ENCODE measurements at places on chromosomes 4 and X.

- ATAC-seq, result no peak
Observed at GRCh38 chr4:72312032-72312650, 256.9 kb downstream of the ADAMTS3 start.

GRCh38 chr4:147447786-147448185 lies 33.1 kb upstream of the EDNRA start:
- ATAC-seq, result no peak

GRCh38 chr4:146428298-146428697 lies 93.4 kb downstream of the SLC10A7 start:
- ATAC-seq, result no peak

GRCh38 chrX:55220119-55220794 lies at the start of gene PAGE5:
PAGE5 (plus strand) TSS chrX:55220346; CDS start chrX:55221383, 1,037 bp downstream.
- ATAC-seq, result no peak

- ATAC-seq, result no peak
Observed at GRCh38 chr4:68606240-68606639, 30.1 kb upstream of the UGT2B17 start.

DNA sequence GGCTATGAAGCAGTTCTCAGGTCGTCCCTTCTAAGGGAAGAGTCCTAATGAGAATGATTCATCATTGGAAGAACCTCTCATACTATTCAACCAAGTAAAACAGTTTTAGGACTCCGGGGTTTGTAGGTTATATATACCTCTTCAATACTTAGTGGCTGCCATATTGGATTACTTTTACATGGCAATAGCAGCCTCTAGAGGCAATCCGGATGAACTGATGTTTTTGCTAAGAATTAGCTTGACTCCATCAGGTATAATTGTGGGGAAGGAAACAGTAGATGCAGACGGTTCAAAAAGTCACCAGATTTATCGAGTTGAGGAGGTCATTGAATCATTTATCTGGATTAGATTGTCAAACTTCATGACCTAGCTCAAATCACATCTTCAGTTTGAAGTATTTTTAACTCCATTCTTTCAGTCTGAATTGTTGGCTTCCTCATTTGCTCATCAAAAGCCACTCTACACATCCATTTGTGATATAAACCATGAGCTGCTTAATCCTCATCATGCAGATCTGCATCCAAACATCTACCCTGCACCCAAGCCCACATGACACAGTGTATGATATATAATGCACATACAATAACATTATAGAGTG lies 28.4 kb downstream of the GUCY1B1 start:
- ATAC-seq, result no peak

GRCh38 chrX:65697211-65697641 lies 29.8 kb downstream of the MSN start:
- no peak for ATAC-seq

DNA sequence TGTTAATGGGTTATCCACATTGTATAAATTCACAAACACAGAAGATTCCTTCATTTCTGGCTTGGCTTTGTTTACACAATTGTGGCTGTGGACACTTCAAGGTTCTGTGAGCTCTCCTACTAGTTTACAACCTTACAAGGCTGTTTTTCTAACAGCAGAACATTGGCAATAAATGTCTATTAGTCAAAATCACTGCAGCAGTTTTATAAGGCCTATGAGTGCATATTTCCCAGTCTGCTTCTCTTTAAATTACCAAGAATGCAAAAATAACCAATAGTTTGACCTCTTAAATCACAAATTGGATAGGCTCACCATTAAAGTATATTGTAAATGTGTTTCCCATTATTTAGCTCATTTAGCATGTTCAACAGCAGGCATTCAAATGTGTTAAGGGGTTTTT lies 239.2 kb downstream of the DKK2 start:
- no peak for ATAC-seq

- ATAC-seq, result no peak
Observed at GRCh38 chrX:2463973-2464676, 36.7 kb downstream of the DHRSX start.

GRCh38 chrX:53294024-53294648 lies 12.8 kb upstream of the IQSEC2 start:
- no peak for ATAC-seq

DNA sequence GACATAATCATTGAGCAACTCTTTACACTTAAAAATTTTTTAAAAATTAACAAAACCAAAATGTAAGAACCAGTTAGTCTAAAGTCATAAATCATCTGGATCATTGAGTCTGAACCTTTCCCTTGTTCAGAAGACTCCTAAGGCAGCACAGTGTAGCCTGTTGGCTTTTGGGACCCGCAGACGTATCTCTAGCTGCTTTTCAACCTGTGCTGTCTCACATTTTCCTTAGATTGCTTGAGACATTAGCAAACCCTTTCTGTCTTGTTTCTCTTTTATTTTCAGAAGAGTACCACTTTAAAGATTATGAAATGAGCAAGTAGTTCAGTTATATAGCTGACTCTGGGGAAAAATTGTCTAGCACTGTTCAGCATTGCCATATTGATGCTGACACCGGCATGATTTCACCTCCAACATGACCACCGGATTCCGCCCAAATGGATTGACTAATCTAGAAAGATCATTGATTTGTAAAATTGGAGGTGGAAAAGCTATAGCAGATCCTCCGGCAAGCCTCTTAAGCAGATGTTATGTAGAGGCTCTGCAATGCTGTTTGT lies 8.9 kb downstream of the TCEANC start:
- peak; percentile 93 for ATAC-seq

DNA sequence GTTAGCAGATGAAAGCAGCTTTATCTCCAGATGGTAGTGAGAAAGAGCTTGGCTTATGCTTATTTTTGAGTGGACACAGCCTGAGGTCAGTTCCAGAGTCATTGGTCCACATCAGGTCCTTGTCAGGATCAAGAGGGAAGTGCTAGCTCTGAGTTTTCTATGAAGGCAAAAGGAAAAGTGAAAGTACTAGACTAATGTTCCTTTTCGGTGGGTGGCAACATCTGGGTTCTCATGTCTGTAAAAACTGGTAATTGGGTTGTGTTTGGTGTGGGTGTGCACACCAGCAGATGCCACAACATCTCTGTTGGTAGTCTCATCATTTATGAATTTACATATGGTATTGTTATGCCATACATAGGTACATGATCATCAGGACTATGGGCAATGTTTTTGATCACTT lies 210.5 kb downstream of the PWWP3B start:
- ATAC-seq, result peak; percentile 28

DNA sequence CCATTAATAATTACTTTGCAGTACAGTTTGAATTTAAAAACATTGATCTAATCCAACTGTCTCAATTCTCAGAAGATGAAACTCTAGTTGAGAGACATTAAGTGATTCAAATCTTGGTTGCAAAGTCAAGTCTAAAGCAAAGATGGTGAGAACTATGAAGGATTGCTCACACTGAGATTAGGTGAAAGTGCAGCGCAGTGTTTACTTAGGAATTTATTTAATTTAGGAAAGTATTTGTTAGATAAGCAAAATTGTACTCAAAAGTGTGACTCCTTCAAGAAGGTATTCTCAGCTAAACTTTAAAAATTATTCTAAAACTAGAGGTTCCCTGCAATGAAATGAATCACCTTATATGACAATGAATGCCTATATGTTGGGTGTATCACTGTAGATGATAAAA lies 454.9 kb downstream of the PDGFC start:
- ATAC-seq, result no peak

- ATAC-seq, result no peak
Observed at GRCh38 chrX:153714256-153714655, 9.9 kb downstream of the BCAP31 start.

- ATAC-seq, result no peak
Observed at GRCh38 chr4:102981005-102981404, 38.5 kb downstream of the SLC9B1 start.

DNA sequence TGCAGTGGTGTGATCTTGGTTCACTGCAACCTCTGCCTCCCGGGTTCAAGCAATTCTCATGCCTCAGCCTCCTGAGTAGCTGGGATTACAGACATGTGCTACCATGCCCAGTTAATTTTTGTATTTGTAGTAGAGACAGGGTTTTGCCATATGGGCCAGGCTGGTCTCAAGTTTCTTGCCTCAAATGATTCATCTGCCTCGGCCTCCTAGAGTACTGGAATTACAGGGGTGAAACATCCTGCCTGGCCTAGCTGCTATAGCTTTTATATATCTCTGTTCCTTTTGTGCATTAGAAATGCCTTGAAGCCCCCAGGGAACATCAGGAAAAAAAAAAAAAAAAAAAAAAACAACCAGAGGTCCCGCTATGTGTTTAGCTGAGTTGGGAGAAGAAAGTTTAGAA lies 34.8 kb downstream of the UBE2K start:
- peak; percentile 70 for ATAC-seq

DNA sequence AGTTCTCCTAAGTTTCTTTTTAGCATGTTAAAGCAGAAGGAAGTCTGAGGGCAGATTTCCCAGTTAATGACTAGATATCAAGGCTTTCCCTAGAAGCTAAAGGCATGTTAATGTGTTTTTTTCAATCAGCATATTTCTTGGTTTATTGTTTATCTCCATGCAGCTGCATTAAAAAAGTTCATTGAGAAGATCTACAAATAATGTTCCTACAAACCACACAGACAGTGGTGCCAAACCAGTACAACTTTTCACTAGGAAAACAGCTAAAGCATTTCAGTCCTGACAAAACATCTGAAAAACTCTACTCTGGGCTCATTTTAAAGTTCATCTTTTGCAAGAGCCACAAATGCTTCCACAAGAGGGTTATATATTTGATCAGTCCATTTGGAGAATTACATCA lies 320.0 kb downstream of the ADGRL3 start:
- ATAC-seq, result no peak

GRCh38 chr4:8849266-8850073 lies 22.2 kb downstream of the HMX1 start:
- no peak for ATAC-seq

GRCh38 chr4:158444621-158445020 lies 77.1 kb upstream of the RXFP1 start:
- no peak for ATAC-seq

DNA sequence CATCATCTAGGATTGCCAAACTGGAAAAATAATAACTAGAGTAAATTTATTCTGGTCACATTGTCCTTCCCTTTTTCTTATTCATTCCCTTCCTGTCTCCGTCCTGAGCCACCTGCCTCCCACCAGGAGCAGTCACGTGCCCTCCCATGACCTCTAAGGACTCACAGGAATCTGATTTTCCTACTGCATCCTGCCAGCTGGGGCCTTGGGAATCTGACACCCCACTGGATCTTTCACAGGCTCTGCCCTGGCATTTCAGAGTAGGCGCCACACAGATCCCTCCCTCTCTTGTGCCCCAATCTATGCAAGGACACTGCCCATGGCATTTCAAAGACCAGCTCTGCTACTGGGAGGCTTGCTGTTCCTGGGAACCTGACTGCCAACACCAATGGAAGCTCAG lies 520.5 kb downstream of the PPARGC1A start:
- ATAC-seq, result no peak
